ENCODE measurements at places on chromosomes 11 and 22.

DNA sequence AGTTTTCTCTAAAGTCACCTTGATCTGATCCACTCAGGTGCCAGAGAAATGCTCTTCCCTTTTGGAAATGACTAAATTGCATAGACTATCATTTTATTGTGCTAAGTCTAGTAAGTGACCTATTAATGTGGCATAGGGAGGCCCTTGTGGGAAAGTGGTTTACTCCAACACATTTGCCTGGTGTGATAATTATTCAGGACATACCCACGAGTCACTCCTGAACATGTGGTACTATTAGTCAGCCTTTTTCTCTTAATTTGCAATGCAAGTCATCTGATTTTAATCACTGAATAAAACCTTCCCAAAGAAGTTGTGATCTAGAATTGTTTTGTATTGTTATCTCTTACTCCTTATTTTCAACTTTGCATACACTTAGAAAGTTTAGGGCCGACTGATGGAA lies 148.7 kb downstream of the OR4C45 start:
- H3K36me3 ChIP-seq = no peaks in the 10 kb centered on the region
- no peaks in the 10 kb centered on the region for H3K27me3 ChIP-seq
- H3K4me3 ChIP-seq = no peak overlapping the region
- DNase-seq = no peak

DNA sequence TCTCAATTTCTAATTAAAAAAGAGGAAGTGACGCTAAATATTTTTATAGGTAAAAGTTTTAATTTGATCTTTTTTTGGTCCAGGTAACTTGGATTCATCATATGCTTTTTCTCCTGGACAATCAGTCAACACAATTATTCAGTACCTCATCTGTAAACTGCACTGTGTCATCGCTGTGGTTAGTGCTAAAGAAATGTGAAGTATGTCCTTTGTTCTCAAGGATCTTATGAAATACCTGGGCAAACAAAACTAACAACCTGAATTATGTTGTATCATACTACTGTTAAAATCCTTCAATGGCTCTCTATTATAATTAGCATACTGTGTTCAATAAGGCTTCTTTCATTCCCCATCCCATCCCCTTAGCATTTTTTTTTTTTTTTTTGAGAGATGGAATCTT lies 19.9 kb upstream of the SCN3B start:
- H3K27ac ChIP-seq = no peak overlapping the region
- DNase-seq = no peak
- H3K4me3 ChIP-seq = no peak overlapping the region

DNA sequence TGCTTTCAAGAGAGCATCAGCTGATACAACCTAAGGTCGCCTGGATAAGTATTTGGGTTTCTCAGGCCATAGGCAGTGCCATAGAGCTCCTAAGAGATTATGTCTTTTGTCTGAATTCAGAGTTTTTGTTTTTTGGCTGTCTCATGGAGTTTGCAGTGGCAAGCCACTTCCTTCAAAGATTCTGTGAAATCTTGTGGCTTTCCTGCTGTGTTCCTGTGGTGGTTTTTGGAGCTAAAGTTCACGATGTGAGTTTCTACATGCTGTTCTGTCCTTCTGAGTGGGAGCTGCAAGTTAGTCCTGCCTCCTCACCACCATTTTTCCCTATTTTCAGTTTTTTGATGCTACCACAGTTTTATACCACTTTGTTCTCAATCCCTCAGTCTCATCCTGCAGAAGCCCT lies 111.4 kb downstream of the COMMD9 start:
- H3K4me3 ChIP-seq = no peak overlapping the region
- no peak for DNase-seq
- H3K27ac ChIP-seq = no peak overlapping the region
- H3K36me3 ChIP-seq = no peaks in the 10 kb centered on the region
- H3K27me3 ChIP-seq = no peaks in the 10 kb centered on the region

DNA sequence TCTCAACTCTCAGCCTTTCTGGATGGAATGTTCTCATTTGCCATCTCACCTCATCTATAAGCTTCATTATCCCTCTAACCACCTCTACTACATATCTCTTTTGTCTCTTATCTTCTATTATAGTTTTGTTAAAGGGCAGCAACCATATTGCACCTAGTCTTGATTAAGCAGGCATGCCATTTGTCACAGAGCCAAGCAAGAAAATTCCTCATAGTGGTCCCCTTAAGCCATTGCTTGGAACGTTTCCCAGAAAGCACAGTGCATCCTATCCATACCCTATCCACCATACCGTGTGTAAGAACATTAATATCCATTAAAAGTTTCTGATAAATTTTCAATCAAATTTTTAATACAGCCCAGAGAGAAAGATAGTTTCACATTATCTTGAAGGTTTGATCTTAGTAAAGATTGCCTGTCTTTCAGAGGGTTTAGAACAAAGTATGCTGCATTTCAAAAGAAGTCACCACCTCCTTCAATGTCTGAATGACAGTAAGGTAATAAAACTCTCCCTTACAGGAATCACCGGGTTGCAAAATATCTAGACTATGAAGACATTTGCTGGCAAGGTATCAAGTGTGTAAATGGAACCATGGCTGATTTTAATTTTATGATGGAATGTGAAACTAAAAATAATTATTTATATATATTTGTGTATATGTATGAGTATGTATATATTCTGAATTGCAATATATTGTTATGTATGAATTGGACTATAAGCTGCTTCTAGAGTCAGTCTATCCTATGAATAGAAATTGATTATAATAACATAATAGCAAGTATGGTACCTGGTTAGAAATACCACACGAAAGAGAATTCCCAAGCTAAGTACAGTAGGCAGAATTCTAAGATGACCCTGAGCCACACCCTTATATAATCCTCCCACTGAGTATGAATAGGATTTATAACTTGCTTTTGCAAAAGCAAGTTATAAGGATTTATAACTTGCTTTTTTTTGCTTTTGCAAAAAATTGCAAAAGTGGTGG lies 1296.3 kb downstream of the LRRC4C start:
- no peaks in the 10 kb centered on the region for H3K36me3 ChIP-seq
- H3K4me1 ChIP-seq = peaks cover 16% of the 10 kb centered on the region
- no peaks in the 10 kb centered on the region for H3K27me3 ChIP-seq
- H3K27ac ChIP-seq = no peak overlapping the region

- H3K36me3 ChIP-seq = peaks cover 56% of the 10 kb centered on the region
- no peaks in the 10 kb centered on the region for H3K27me3 ChIP-seq
- H3K4me1 ChIP-seq = peaks cover 6% of the 10 kb centered on the region
- H3K27ac ChIP-seq = no peak overlapping the region
- H3K4me3 ChIP-seq = no peak overlapping the region
- no peak for DNase-seq
These were observed 4.4 kb downstream of the MAPK12 start for GRCh38 chr22:50257041-50257440.

DNA sequence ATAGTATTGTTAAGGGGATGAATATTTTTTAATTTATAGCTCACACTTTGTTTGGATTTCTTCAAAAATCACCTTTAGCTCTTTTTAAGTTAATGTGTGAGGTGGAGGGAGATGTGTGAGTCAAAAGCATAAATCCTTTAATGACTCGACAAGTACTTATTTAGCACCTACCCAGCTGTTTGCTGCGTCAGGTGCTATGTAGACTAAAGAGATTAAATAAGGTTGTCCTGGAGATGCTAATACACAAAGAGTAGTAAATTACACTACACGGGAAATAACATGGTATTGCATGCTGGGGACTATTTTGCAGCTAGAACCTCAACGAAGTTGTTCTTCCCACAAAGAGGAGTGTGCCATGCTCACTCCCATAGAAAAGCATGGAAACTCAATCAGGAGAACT lies 583.3 kb upstream of the TENM4 start:
- H3K4me3 ChIP-seq = no peak overlapping the region
- H3K36me3 ChIP-seq = no peaks in the 10 kb centered on the region
- DNase-seq = no peak
- H3K27ac ChIP-seq = no peak overlapping the region

- H3K27me3 ChIP-seq = no peaks in the 10 kb centered on the region
- H3K36me3 ChIP-seq = no peaks in the 10 kb centered on the region
- no peak overlapping the region for H3K4me3 ChIP-seq
- H3K4me1 ChIP-seq = peaks cover 32% of the 10 kb centered on the region
These were observed 22.2 kb downstream of the OPCML start for GRCh38 chr11:133509924-133510697.
